Pancreas (tissue), 10 donors: ENCODE measurements at places on chromosomes 16 and 17.

GRCh38 chr17:27402943-27403342 lies 53.3 kb upstream of the KSR1 start:
- no peaks in the 10 kb centered on the region for H3K36me3 ChIP-seq
- H3K27ac ChIP-seq: no peak overlapping the region
- no peak for DNase-seq
- H3K4me1 ChIP-seq: no peaks in the 10 kb centered on the region

DNA sequence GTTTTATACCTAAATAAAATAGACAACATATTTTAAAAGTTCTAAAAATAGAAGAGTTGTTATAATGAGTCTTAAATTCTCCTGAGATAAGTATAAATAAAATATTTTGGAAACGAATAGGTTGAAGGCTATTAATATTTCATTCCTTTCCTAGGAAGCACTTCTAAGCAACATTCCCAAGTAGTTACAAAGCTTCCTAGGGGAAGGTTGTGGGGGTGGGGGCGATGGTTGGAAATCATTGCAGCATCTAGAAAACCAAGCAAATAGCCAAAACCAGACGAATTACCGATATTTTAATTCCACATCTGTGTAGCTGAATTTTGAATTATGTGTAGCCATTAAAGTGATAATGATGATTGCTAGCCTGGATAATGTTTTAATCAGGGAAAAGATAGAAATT lies 26.9 kb downstream of the PTRH2 start:
- no peak for DNase-seq
- no peak overlapping the region for H3K27ac ChIP-seq
- H3K36me3 ChIP-seq: peaks cover 47% of the 10 kb centered on the region
- H3K4me1 ChIP-seq: no peaks in the 10 kb centered on the region
- H3K27me3 ChIP-seq: no peaks in the 10 kb centered on the region

GRCh38 chr16:57374067-57374534 lies 1.8 kb downstream of the CX3CL1 start:
- no peak for DNase-seq
- H3K36me3 ChIP-seq: no peaks in the 10 kb centered on the region
- H3K27ac ChIP-seq: peak overlapping the region; percentile 92
- H3K27me3 ChIP-seq: no peaks in the 10 kb centered on the region
- H3K4me1 ChIP-seq: peaks cover 9% of the 10 kb centered on the region

GRCh38 chr17:58517928-58518609 lies 3.6 kb upstream of the MTMR4 start:
- peak; percentile 100 for DNase-seq
- peaks cover 16% of the 10 kb centered on the region for H3K4me1 ChIP-seq
- no peaks in the 10 kb centered on the region for H3K27me3 ChIP-seq
- H3K27ac ChIP-seq: peak overlapping the region; percentile 93

GRCh38 chr17:33562792-33563191 lies 269.7 kb upstream of the ASIC2 start:
- no peak overlapping the region for H3K27ac ChIP-seq
- no peak for DNase-seq
- H3K36me3 ChIP-seq: no peaks in the 10 kb centered on the region
- no peaks in the 10 kb centered on the region for H3K4me1 ChIP-seq
- no peaks in the 10 kb centered on the region for H3K27me3 ChIP-seq
- no peak overlapping the region for H3K4me3 ChIP-seq

DNA sequence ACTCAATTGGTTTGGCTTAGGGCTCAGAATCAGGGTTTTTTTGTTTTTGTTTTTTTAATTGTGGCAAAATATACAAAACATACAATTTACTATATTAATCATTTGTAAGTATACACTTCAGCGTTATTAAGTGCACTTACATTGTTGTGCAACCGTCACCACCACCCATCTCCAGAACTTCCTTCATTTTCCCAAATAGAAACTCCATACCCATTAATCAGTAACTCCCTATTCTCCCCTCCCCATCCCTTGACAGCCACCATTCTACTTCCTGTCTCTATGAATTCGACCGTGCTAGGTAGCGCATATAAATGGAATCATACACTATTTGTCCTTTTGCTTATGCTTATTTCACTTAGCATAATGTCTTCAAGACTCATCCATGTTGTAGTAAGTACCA lies 45.2 kb upstream of the DHX40 start:
- H3K36me3 ChIP-seq: no peaks in the 10 kb centered on the region
- no peaks in the 10 kb centered on the region for H3K27me3 ChIP-seq
- H3K4me3 ChIP-seq: no peak overlapping the region
- DNase-seq: no peak
- peaks cover 3% of the 10 kb centered on the region for H3K4me1 ChIP-seq

DNA sequence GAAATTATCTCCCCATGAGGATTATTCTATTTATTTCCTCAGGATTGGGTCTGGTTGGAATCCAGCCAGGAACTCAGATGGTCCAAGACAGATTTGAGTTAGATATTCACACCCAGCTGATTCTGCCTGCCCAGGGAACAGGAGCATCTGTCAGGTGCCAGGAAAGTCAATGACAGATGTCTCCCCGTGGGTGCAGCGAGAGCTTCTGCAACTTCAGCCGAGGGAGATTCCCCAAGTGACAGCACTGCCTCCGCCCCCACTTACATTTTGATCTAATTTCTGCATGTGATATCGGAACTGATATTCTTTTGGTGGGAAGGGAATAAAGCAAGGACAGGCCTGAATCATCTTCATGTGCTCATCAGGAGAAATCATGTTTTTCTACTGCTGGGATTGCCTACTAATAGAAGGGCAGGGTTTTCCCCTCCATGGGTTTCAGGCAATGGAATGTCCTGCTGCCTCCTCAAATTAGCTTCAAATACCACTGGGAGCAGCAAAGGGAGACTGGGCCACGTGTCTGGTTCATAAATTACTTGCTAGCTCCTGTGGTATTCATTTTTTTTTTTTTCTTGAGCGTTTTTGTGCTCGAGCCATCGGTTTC lies 15.7 kb upstream of the DHX8 start:
- H3K36me3 ChIP-seq: no peaks in the 10 kb centered on the region
- H3K27ac ChIP-seq: no peak overlapping the region
- no peak overlapping the region for H3K4me3 ChIP-seq
- H3K4me1 ChIP-seq: no peaks in the 10 kb centered on the region
- H3K27me3 ChIP-seq: no peaks in the 10 kb centered on the region
- no peak for DNase-seq

DNA sequence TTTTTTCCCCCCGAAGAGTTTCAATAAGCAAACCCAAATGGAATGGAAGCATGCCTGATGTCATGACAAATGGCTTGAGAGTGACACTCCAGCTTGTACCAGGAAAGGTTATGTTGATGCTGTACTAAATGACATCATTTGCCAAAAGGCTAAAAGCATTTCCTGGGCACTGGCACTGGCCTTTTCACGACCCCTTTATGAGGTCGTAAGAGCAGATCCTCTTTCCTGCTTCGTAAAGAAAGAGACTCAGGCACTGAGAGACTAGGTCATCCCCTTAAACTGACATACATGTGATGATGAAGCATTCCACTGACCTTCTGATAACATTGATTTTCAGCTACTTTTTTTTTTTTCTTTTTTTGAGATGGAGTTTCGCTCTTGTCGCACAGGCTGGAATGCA lies 30.5 kb downstream of the CEP295NL start:
- peaks cover 30% of the 10 kb centered on the region for H3K4me1 ChIP-seq
- no peak overlapping the region for H3K27ac ChIP-seq
- peaks cover 5% of the 10 kb centered on the region for H3K36me3 ChIP-seq
- no peak overlapping the region for H3K4me3 ChIP-seq

GRCh38 chr16:64311241-64311640 lies 810.6 kb downstream of the CDH11 start:
- no peak for DNase-seq
- H3K27ac ChIP-seq: no peak overlapping the region
- no peaks in the 10 kb centered on the region for H3K27me3 ChIP-seq
- no peak overlapping the region for H3K4me3 ChIP-seq
- H3K36me3 ChIP-seq: no peaks in the 10 kb centered on the region

GRCh38 chr16:56278196-56278855 lies 87.0 kb downstream of the GNAO1 start:
- no peaks in the 10 kb centered on the region for H3K4me1 ChIP-seq
- H3K27ac ChIP-seq: no peak overlapping the region
- DNase-seq: no peak
- H3K27me3 ChIP-seq: no peaks in the 10 kb centered on the region

GRCh38 chr16:87273471-87274030 lies 43.6 kb downstream of the C16orf95 start:
- H3K27me3 ChIP-seq: no peaks in the 10 kb centered on the region
- H3K36me3 ChIP-seq: no peaks in the 10 kb centered on the region
- H3K4me1 ChIP-seq: no peaks in the 10 kb centered on the region
- no peak overlapping the region for H3K27ac ChIP-seq
- DNase-seq: no peak

- H3K27me3 ChIP-seq: no peaks in the 10 kb centered on the region
- peak; percentile 10 for DNase-seq
- H3K4me1 ChIP-seq: peaks cover 4% of the 10 kb centered on the region
Measured at GRCh38 chr16:80526418-80527061, 14.3 kb upstream of the DYNLRB2 start.

GRCh38 chr17:49848019-49848473 lies at the start of gene TAC4:
TSS of gene TAC4 (minus strand) at chr17:49848069. CDS start at chr17:49848017, 52 bp downstream.
- H3K4me1 ChIP-seq: no peaks in the 10 kb centered on the region
- H3K27ac ChIP-seq: no peak within 1 kb of the TSS
- no peak within 1 kb of the TSS for H3K4me3 ChIP-seq
- H3K36me3 ChIP-seq: no peaks in the 10 kb centered on the region

DNA sequence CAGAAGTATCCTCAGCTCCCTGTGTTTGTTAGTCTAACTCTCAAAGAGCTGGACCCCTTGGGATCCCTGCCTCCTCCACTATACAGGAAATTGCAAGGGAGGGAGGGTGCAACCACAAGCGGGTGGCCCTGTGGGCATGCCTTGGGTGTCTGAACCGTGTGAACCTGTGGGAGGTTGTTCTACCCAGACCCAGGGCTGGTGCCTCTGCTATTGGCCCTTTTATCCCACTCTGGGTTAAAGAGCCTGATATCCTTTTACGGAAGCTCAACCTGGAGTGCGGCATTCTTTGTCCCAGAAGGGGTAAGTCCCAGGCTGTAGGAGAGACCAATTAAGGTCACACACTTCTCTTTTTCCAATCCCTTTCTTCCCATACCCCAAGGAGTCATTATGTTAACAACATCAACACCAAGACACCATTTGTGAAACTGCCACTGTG lies 53.4 kb downstream of the ARSG start:
- DNase-seq: no peak
- no peaks in the 10 kb centered on the region for H3K27me3 ChIP-seq
- H3K4me3 ChIP-seq: no peak overlapping the region
- H3K27ac ChIP-seq: no peak overlapping the region

GRCh38 chr16:89525146-89525913 lies 17.1 kb downstream of the SPG7 start:
- no peak overlapping the region for H3K27ac ChIP-seq
- no peak overlapping the region for H3K4me3 ChIP-seq
- peaks cover 30% of the 10 kb centered on the region for H3K36me3 ChIP-seq
- H3K27me3 ChIP-seq: no peaks in the 10 kb centered on the region

DNA sequence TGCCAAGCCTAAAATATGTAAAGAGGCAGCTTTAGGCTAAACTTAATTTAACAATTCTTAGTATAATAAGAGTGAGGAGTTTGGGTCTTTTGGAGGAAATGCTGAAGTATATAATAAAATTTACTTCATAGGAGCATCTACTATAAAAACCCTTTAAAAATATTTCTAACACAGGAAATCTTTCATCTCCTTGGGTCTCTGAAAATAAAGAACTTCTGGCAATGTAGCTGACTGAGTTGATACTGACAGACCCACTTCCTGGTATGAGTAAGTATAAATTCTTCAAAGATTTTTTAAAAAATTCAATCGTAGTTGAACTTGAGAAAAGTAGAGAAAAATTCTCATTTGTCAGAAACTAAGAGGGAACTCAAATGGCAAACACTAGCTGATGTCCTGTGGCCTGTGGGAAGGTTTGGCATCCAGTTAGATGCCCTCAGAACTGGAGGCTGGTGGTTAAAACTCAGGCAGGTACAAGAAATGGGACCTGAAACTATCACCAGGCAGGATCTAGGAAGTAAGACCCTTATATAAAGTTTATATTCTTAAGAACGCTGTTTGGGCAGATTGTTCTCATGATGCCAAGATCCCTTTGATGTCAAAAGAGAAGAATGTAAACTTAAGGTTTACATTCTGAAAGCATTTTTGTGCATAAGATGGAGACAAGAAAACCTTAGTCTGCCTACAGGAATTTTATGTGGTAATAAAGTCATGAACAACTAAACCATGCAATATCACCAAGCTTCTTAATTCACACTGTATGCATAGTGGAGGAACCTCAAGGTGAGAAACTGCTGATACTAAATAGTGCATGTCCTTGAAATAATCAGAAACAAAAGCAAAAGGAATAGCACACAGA lies 6.2 kb downstream of the KRTAP4-6 start:
- H3K27me3 ChIP-seq: no peaks in the 10 kb centered on the region
- no peak for DNase-seq
- no peak overlapping the region for H3K4me3 ChIP-seq
- no peaks in the 10 kb centered on the region for H3K4me1 ChIP-seq

GRCh38 chr16:10191096-10191495 lies 8.9 kb upstream of the GRIN2A start:
- no peaks in the 10 kb centered on the region for H3K27me3 ChIP-seq
- H3K4me1 ChIP-seq: no peaks in the 10 kb centered on the region

DNA sequence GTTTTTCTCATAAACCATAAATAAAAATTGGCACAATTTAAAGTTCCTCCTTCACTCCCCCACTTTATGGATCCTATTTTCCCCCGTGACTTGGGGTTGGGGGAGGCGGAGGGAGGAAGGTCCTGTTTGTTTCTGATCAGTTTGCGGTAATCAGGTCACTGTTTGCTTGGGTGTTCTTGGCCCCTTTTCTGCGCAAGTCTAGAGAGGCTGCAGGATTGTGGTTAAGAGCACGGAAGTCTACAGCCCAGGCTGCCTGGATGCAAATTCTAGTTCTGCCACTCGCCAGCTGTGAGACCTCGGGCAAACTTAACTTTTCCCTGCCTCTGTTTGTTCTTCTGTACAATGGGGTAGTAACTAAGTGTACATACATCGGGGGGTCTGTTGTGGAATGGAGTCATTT lies 12.1 kb downstream of the ATP2C2 start:
- no peaks in the 10 kb centered on the region for H3K27me3 ChIP-seq
- no peaks in the 10 kb centered on the region for H3K36me3 ChIP-seq
- H3K27ac ChIP-seq: no peak overlapping the region
- no peak for DNase-seq
- H3K4me3 ChIP-seq: no peak overlapping the region
